Natural killer cell treated with Interleukin-12 subunit alpha and Interleukin-12 subunit beta and Interleukin-15 and Interleukin-18, amount 100 ng/mL, for 72 hours (primary cell): ENCODE measurements at places on chromosomes 11 and 22. TPM values are rescaled to one million over a fixed set of nuclear protein-coding genes. Genes with fewer than 3 reads are reported as not detected.

Gene TNNI2
- not detected for total RNA-seq

Gene PLAAT3
- total RNA-seq: 16.8 TPM

Gene GGTLC2
- total RNA-seq: not detected

Gene PDXP
- 58.4 TPM for total RNA-seq

Gene SLC5A12
- not detected for total RNA-seq

Gene INCENP
- 74.4 TPM for total RNA-seq

Gene ST14
- total RNA-seq: not detected

Gene IGF2
- not detected for total RNA-seq

Gene CHADL
- 0.40 TPM for total RNA-seq

Gene GRK2
- 394 TPM for total RNA-seq

Gene GNB1L
- 17.9 TPM for total RNA-seq

Gene PGA5
- not detected for total RNA-seq

- no peak for DNase-seq
These were observed 1309.6 kb upstream of the RAG2 start for GRCh38 chr11:37907436-37908218.

DNA sequence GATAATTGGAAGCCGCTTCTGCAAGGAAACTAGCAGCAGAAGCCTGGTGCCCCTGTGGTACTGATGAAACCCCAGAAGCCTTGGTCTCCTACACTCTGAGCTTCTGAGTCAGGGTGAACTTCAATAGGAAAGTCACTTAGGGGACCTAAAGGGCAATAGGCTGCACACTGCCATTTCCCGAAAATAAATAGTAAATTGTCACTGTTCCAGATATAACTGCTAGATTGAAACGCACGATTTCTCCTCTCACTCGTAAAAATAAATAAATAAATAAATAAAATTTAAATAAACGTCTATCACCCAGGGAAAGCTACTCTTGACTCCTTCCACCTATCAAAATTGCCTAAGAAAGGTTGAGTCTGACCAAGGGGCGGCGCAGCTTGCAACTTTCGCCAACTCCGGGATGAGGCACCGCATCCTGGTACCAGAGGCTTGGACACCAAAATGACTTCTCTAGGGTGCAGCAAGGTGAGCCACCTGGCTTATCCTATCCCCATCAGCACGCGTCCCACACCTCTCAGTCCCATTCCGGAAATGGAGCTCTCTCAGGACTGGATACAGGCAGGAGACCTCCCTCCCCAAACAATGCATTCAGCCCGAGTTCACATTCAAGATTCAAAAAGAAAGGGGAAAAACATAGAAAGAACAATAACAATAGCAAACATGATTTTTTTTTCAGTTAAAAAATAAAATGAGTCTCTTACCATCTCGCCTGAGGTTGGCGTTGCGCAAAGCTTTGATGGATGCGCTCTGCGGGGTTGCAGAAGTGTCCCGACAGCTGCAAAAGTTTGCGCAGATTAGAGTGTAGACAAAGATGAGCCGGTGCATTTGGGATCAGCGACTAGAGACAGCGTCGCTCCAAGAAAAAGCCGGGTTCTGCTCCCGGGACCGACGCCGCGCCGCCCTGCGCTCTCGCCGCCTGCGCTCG, 583 bp downstream of the PDGFD start:
- no peak for DNase-seq

- DNase-seq: no peak
These were observed 10.1 kb downstream of the C11orf16 start for GRCh38 chr11:8922691-8923090.

DNA sequence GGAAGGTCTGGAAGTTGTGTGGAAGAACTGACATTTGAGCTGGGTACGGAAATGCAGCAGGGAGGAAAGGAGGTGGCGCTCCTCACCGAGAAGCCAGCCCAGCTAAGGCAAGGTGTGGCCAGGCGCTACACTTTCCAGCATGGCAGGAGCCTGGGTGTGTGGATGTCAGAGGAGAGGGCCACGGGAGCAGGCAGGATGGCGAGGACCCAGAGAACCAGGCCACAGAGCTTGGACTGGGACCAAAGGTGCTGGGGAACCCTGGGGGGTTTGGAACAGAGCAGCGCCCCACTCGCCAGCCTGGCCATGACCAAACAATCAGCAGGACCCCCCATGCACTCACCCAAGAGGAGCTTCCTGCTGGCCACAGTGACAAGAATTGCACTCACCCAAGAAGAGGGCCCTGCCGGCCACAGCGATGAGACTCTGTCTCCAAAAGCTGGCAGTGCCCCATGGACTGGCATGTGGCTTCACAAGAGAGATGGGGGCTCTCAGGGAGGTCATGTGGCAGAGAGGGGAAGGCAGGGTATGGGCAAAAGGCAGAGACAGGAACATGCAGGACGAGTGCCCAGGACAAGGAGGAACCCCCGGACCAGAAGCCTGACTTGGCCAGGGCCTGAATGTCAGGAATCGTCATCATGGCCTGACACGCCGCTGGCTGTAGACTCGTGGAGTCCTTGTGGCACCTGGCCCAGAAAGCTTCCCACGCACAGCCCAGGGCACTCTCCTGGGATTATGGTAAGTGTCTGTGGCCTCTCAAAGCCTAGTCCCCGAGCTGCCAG, 45.4 kb downstream of the IGF2 start:
- DNase-seq: peak; percentile 35

DNA sequence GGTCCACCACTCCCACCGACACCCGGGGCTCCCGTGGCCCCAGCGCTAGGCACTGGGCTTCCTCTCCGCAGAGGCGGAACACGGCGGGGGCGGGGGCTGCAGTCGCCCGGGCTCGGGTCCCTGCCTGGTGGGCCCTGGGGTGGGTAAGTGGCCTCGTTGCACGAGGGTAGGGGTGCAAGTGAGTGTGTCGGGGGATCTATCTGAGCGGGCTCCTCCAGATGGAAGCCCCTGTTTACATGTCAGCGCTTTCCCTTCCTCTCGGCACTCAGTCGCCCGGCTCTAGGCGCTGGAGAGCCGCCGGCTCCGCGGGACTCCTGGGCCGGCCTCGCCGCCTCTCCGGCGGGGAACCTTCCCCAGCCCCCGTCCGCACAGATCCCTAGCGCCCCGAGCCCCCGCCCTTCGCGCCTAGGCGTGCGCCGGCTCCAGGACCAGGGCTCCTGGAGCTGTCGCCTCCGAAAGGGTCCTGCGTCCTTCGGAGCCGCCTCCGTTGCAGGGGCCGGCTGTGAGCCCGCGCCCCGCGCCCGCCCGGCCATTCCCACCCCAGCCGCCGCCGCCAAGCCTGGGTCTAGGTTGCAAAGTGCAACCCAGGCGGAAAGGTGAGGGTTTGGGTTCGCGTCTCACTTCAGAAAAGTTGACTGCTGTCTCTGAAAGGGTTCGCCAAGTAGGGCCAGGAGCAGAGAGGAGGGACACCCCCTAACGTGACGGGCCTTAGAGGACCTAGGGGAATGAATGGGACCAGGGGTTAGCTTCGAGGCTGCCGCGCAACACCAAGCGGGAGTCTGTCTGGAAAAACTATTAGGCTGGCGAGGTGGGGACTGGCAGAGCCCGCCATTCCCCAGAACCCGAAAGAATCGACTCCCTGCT, 978 bp downstream of the FLI1 start:
- peak; percentile 72 for DNase-seq

DNA sequence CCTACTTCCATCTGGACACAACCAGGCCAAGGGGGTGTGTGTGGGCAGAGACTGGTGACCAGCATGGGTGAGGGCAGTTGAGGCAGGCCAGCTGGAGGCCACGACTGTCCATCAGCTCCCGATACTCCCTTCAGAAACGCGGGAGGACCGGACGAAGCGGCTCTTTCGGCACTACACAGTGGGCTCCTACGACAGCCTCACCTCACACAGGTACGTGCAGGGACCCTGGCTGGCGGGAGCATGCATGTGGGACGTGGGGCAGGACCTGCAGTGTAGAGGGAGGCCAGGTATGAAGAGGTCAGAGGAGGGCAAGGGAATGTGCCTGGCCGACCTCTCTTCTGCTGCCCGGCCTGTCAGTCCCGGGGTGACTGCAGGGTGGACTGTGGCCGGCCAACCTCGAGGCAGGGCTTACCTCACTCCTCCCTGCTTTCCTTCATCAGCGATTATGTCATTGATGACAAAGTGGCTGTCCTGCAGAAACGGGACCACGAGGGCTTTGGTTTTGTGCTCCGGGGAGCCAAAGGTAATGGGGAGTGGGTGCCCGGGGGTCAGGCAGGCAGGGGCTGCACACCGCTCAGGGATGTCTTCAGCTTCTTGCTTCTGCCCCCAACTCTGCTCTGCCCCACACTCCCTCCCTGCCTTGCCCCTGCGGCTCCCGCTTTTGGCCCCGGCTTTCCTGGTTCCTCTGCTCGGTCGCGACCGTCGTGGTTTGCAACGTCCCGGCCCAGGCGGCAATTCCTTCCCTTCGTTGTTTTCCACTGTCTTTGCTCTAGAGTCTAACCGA, 31.3 kb downstream of the SHANK3 start:
- peak; percentile 46 for DNase-seq

DNA sequence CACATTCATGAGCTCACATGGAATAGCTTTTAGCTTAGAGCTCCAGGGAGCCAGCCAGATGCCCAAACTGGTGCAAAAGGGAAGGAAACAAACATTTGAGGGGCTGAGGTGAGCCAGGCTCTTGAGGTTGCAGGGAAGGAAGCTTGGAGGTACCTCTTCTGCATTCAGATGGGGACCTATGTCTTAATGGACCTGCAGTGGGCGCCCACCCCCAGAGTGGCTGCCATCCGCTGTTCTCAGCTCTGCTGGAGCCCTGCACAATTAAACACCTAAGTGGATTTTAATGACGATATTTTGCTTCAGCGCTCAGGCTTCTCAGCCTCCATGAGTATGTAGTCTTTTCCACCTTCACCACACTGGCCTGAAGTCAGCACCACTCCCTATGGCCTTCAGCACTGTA, 100.8 kb downstream of the LDLRAD3 start:
- DNase-seq: no peak

GRCh38 chr11:111734101-111734953, 31.9 kb downstream of the PPP2R1B start:
- no peak for DNase-seq

DNA sequence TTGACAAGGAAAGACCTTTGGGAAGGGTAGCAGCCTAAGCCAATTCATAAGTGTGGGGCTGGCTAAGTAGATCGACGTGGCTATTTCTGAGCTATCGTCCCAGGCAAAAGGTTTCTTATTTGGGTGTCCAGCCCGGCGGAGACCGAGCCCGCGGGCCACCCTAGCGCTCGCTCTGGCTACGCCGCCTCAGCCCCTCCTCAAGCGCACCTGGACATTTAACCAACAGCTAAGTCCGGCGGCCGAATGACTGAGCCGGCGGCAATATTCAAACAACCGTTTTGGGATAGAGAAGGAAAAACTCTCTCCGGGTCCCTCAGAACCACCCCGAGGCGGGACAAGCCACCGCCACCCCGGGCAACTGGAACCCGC, 457 bp downstream of the RNF141 start:
- no peak for DNase-seq

DNA sequence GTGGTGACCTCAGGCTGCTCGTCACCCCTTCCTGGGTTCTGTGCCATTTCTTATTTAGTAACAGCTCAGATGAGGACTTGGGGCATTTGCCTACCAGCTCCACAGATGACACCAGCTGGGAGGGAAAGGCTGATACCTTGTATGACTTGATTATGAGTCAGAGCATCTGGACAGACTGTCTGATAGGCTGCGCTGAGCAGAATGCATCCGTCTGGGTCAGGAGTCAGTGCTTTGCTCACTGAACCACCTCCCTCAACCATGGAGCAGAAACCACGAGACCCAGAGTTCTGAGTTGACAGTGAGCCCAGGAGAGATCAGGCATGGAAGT, 6.8 kb downstream of the ST14 start:
- DNase-seq: no peak

- DNase-seq: no peak
These were observed 6.4 kb downstream of the BIRC3 start for GRCh38 chr11:102323542-102324251.

- no peak for DNase-seq
These were observed 22.5 kb downstream of the TAB1 start for GRCh38 chr22:39422101-39422500.

GRCh38 chr11:32421992-32422391, 13.3 kb downstream of the WT1 start:
- no peak for DNase-seq

DNA sequence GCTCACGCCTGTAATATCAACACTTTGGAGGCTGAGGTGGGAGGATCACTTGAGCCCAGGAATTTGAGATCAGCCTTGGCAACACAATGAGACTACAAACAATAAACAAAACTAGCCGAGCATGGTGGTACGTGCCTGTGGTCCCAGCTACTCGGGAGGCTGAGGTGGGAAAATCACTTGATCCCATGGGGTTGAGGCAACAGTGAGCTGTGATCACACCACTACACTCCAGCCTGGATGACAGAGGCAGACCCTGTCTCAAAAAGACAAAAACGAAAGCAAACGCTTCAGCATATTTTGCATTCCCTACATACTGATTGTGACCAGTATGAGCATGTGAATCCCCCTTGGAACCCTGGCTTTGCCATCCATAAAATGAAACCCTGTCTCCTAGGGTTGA, 33.9 kb upstream of the MN1 start:
- DNase-seq: no peak

- no peak for DNase-seq
These were observed 2.7 kb upstream of the GAB2 start for GRCh38 chr11:78420255-78420764.

GRCh38 chr22:49827853-49828598, at the start of gene BRD1:
Gene BRD1 (minus strand): TSS chr22:49827873. CDS start chr22:49824317, 3,556 bp downstream.
- no peak for DNase-seq

- no peak for DNase-seq
These were observed 6.9 kb downstream of the SMPD1 start for GRCh38 chr11:6397156-6397555.

- DNase-seq: no peak
These were observed 324.3 kb downstream of the DYNC2H1 start for GRCh38 chr11:103433386-103434072.

- DNase-seq: no peak
These were observed 5.0 kb downstream of the TP53I11 start for GRCh38 chr11:44945666-44946065.

DNA sequence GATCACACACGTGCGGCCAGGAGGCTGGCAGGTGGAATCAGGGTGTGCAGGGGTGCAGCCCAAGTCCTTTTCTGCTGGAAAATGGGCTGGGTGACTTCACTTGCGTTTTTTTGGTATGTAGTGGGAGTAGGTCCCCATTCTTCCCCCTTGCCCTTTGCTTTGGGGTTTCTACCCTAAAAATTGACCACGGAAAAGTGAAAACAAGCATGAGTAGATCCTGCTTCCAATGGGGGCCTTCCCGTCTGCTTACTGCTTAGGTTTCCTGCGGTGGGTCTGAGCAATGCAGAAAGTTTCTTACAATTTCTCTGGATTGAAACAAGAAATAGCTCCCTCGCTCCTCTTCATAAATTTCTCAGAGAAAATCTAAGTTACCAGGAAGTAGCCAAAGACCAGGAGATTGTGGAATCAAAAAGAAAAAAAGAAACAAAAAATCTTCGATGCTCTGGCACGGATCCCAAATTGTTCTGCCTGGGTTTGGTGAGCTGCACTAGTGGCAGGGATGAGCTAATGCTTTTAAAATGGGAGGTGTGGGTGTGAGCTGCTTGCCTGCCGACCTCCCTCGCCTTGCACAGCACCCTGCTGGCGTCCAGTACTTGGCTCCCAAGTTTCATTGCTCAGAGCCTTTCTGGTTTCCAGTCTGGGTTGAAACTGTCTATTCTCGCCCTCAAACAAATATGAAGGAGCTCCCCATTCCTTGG, 2.4 kb downstream of the TIMP3 start:
- DNase-seq: no peak

GRCh38 chr22:42902875-42903510, 45.9 kb upstream of the ARFGAP3 start:
- DNase-seq: no peak
